ENCODE measurements at places on chromosomes 1 and 21.
A peak's percentile ranks its signal among the peaks of the same experiment; 100 is the strongest.

GRCh38 chr1:21584096-21584495 is 74.9 kb downstream of the ALPL start:
- no peak for DNase-seq

GRCh38 chr1:35768350-35769187 is 1.2 kb downstream of the CLSPN start:
- no peak for DNase-seq

DNA sequence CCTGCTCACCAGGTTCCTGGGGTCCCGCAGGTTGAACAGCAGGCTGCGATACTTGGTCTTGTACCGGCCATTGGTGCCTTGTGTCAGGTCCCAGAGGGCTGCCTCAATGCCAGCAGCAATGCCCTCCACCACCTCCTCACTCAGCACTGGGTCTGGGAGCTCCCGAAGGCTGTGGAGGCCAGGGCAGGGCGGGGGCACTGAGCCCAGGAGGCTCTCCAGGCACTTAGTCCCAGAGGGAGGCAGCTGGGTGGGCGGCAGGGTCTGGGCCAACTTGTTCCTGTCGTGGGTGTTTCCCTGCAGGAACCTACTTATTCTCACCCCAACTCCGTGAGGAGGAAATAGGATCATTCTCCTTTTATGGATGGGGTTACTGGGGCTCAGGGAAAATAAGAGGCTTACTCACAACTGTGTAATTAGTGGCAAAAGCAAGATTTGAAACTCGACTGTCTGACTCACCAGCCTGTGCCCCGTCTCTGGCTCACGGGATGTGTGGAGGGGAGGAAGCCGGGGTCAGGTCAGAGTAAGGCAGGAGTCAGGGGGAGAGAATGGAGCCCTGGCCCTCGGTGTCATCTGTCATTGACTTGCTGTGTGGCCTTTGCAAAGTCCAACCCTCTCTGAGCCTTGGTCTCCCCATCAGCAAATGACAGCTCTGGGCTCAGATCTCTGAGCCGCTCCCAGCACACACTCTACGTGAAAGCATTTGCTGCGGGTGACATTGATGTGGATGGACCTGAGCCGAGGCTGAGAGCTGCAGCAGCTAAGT is 17.2 kb downstream of the SPOCD1 start:
- DNase-seq = no peak

- DNase-seq = no peak
These were observed 85.5 kb upstream of the CACNA1E start for GRCh38 chr1:181397845-181398244.

GRCh38 chr1:81596341-81596740 is 204.4 kb upstream of the ADGRL2 start:
- DNase-seq = no peak

- no peak for DNase-seq
These were observed 173.2 kb upstream of the ATP1B1 start for GRCh38 chr1:168933141-168933805.

DNA sequence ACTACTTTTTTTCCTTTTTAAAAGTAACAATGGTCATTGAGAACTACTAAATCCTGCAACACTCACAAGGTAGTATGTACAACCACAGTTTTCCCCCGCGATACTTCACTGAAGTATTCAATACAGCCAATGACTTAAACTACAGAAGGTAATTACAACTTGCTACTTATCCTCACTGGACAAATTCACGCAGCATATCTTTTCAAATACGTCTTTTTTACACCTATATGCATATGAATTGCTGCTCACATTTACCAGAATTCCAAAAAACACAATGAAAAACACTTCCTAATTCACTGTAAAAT is 12.4 kb downstream of the NRIP1 start:
- no peak for DNase-seq

DNA sequence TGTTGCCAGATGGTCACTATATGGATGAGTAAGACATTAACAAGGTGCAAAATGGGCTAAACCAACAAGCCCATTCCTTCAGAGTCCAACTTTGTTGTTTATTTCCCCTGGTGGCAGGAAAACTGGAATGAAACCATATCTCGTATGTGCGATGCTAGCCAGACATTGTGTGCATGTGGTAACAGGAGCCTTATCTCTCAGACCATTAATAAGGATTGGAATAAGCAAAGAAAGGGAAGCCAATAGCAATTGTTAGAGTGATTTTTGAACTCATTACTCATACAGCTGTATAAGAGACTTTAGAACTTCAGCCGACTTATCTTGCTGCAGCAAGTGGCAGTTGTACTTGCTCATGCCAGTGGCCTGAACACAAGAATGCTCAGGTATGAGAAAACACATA is 30.0 kb upstream of the HMCN1 start:
- no peak for DNase-seq

- DNase-seq = no peak
These were observed 14.3 kb upstream of the COX20 start for GRCh38 chr1:244821134-244821533.

DNA sequence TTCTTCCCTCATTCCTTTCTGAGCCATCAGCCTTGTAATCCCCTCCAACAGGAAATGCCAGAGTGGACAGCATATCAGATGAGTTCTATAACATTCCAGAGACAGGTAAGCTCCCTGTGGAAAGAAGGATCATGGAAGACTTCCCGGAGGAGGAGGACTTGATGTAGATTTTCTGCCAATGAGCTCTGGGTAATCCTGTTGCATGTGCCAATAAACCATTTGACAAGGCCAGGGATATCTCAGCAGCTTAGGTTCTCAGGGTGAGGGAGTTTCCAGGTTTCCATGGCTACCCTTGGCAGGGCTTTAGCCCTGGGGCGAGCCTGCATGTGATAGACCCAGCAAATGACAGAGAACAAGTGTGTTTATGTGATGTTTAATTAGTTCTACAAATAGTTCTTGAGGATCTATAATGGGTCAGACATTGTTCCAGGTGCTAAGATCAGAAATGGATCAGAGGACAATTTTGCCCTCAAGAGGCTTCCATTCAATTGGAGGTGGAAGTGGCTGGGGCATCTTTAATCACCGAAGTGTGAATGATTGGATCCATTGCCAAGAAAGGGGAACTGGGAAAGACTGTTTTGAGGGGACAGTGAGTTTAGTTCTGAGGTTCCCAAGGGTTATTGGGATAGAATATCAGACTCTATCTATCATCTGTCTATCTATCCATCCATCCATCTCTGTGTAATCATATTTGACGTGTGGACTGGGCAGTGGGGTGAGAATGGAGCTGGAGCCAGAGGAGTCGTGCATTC is 6.9 kb downstream of the PLA2G5 start:
- no peak for DNase-seq

- DNase-seq = no peak
These were observed 93.2 kb downstream of the EPHB2 start for GRCh38 chr1:22803833-22804232.

DNA sequence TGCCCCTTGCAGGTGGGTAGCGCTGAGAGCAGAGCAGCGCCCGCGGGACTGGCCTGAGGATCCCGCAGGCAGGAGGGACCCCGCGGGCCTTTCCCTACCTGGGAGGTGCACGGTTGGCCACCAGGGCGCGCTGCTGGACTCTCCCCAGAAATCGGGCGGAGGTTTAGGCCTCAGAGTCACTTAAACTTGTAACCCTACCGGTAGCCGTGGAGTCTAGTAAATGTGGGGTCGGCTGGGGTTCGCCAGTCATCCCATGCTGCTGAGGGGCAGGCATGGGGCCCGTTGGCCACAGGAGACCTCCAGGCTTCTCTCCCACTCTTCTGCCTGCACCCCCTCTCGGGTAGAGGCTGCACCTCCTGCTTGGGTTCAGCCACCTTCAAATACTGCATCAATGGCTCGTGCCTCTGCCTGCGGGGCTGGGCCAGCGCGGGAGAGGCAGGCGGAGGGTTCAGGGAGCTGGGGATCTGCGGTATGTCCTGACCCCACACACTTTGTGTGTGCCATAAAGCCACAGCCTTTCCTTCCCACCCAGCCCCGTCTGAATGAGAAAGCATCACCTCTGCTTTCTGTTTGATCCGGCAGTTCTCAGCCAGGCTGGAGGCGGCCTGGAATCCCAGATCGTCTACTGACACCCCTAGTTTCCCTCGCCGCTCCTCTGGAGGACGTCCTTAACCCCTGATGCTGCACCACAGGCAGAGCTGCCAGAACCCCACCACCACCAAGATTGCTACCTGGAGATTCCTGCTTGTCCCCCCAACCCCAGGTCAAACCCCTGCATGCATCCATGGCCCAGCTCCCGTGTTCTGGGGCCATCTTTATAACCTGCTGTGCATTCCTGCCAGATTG is 12.3 kb upstream of the GSTM4 start:
- peak; percentile 80 for DNase-seq

DNA sequence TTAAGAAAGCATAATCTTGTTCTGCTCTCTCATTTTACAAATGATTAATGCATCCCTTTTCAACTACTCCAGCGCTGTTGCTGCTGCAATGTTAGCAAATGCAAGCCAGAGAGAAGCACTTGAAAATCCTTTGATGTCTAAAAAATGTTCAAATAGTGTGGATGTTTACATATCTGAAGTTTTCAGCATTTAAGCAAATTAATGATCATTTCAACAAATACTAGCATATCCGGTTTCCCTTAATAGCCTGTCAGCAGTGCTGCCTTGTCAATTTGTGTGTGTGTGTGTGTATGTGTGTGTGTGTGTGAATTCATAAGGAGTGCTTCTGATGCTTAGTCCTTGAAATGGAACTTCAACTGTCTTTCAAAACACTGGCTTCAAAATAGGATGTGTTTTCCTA is 48.1 kb upstream of the WNT2B start:
- no peak for DNase-seq

DNA sequence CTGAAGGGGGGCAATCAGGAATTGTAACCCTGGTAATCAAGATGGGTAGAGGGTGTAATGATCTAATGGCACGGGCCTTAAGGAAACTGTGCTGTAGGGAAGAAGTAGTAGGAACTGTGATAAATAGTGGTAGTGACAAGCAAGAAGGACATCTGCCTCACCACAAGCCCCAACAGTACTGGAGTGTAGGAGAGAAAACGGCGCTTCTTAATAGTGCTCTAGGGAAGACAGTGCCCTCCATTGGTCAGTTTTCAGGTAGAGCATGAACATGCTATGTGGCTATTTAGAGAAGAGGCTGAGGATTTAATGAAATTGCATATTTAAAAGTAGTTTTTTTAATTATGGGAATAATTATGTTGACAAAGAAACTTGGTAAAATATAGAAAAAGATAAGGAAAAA is 32.2 kb downstream of the SLC30A7 start:
- DNase-seq = no peak

GRCh38 chr1:154481053-154481452 is 21.0 kb upstream of the TDRD10 start:
- no peak for DNase-seq

- DNase-seq = no peak
These were observed 3.5 kb upstream of the OSCP1 start for GRCh38 chr1:36453600-36454388.

DNA sequence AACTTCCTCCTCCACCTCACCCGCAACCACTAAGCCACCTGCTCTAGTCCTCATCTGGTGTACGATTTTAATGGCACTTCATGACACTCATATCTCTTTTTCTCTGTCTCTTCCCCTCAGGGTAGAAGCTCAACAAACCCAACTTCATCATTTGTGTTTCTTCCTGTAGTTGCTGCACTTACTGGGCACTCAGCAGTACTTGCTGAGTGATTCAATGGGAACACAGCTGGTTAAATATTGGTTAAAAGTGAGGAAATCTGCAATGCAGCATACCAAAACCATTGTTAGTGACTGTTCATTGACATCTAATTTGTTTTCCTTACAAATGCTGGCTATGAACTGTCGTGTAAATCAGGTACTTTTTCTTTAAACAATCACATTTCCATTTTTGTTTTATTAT is 541.1 kb upstream of the PRMT6 start:
- DNase-seq = no peak

GRCh38 chr1:43363283-43363934 is 4.4 kb downstream of the ELOVL1 start:
- DNase-seq = no peak

DNA sequence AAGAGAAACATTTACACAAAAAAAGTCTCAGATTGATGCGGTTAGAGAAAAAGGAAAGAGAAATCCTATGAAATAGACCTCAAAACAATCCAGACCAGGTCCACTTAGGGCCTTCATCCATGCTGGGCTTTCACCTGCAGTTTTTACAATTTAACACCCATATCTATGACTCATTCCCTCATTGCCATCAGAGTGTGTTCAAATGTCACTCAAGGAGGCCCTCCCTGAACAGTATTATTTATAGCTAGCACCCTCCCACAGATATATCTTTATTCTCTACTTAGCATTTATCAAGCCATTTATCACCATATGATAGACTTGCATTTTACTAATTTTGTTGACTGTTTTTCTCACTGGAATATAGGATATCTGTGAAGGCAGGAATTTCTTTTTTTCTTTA is 824 bp upstream of the KRTAP21-3 start:
- no peak for DNase-seq

- DNase-seq = no peak
These were observed 192.6 kb downstream of the NFIA start for GRCh38 chr1:61274939-61275338.

DNA sequence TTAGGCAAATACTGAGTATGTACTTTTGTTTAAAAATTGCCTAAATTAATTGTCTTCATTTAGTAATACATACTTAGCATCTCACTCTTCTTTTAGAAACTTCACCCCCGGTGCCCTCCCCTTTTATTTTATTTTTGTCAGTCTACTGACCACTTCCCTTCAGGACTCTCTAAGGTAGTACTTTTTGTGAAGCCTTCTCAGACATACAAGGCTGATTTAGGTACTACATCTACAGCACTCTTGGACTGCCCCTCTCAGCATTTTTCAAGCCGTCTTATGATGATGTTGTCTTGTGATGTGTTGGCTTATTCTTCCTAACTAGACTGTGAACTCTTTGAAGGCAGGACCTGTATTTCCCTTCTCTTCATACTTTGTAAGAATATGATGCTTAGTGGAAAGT is 24.7 kb downstream of the RPS6KC1 start:
- DNase-seq = no peak

GRCh38 chr21:32682696-32683474 is 44.9 kb downstream of the SYNJ1 start:
- no peak for DNase-seq

DNA sequence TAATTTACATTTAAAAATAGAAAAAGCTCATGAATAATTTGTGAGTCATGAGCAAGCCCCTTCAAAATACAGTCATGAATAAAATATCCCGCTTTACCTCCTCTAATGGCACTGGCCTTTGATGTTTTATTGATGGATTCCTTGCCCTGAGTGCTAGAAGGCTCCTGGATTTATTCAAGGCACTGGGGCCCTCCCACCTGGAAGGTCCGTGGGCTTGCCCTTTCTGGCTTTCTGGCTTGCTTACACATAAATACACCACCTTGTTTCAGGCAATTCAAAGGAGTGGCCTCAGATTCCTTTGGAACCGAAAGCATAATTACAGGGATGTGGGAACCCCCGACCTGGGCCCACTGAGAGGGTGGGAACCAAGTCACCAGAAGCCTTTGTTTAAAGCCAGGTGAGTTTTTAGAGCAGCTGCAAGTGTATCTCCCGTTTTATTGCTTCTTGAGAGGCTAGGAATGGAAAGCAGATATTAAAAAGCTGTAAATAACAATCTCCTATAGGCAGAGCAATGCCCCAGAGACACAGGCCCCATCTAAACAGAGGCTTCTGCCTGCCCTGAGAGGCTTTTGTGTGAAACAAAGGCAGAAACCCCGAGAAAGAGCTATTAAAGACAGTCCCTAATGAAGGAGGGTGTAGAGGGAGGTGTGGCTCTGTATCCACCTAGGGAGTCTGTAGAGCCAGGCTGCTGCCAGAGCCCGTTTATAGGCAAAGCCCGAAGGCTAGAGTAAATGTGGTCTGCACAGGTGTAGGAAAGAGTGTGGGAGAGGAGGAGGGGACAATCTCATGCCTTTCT is 126.4 kb downstream of the FAM78B start:
- no peak for DNase-seq

Measured in stimulated activated CD4-positive, alpha-beta T cell treated with anti-CD3 and anti-CD28 coated beads, Interleukin-1b, Interleukin-23, amount 100 ng/mL, for 1 hour (primary cell).